Osteoblast (primary cell): ENCODE measurements at places on chromosomes 1 and 21. TPM values are rescaled to one million over a fixed set of nuclear protein-coding genes. Genes with fewer than 3 reads are reported as not detected.

GRCh38 chr21:45248893-45249381 is 38.8 kb downstream of the POFUT2 start:
- peak; percentile 86 for DNase-seq

DNA sequence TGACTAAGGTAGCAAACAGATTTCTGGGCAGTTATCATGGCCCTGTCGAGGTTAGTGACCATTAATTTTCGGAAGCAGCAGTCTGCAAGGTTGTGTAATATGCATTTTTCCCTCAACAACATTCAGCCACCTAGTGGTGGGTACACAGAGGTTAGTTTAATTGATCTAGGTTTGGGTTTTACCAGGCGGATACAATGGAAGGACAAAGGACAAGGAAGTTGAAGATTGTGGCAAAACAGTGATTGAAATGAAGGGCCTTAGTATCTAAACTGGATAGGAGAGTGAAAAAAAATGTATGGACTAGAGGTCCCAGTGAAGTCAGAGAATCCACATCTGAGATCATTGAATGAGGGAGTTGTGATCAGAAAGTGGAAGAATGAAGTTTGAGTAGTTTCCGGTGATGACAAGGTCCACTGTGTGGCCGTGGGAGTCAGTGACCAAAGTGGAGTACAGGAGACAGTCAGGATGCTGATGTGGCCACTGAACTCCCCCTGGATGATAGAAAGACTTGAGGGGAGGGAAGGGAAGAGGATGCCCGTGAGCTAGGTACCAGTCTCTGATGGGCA is 2.8 kb downstream of the ARMH1 start:
- peak; percentile 53 for DNase-seq

- DNase-seq = no peak
Observed at GRCh38 chr1:58459911-58460310, 86.6 kb downstream of the OMA1 start.

- DNase-seq = no peak
Observed at GRCh38 chr1:234517110-234517802, 38.3 kb upstream of the TARBP1 start.

- no peak for DNase-seq
Observed at GRCh38 chr1:211742272-211742671, 66.9 kb upstream of the NEK2 start.

DNA sequence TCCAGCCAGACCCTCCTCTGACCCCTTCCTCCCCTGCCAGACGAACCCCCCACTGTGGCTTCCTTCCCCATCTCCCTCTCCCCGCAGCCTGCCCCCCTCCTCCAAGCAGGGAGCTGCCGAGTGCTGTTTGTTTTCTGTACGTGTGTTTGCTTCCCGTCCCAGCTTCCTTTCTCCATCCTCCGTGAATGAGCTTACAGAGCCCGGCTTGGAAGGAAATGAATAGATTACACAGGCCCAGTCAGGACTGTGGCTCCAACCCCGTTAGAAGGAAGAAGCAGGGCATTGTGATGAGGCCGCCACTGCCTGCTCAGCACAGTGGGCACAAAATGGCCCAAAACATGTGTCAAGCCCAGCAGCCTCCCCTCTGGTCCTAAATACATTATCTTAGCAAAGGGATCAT is 123.2 kb downstream of the IGSF21 start:
- DNase-seq = no peak

DNA sequence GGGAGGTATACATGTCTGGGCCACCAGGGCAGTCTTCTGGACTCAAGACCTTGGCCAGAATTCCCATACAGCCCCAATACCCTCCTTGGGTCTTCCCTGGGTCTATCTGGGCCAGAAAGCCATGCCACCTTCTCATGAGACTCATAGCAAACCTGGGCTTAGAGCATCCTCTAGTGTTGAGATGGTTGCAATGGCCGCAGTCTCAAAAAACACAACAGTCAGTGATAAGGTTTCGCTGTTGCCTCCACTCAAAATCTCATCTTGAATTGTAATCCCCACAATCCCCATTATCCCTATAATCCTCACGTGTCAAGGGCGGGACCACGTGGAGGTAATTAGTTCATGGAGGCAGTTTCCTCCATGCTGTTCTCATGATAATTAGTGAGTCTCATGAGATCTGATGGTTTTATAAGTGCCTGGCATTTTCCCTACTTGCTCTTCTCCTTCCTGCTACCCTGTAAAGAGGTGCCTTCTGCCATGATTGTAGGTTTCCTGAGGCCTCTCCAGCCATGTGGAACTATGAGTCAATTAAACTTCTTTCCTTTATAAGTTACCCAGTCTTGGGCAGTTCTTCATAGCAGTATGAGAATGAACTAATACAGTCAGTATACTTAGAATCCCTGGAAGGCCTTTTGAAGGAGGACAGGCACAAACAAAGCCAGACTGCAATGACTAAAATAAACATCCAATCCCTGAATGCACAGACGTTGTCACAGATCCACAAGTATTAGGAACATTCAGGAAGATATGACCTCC is 77.0 kb downstream of the CTH start:
- no peak for DNase-seq

- no peak for DNase-seq
Observed at GRCh38 chr1:88662723-88663122, 21.4 kb upstream of the PKN2 start.

DNA sequence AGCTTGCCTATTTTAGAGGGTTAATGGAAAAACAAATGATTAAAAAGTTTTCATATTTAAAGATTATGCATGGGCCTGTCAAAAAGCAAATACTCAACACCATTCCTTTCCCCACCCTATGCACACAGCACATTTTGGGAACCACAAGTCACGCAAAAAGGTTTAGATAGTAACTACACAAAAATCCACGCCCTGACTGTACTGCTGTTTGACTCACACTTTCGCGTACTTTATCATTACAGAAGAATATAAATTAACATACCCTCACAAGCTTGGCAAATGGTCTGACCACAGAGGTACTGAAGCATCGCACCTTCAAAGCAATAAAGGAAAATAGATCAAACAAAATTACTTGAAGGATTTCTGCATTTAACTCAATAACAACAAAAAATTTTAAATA is 1.4 kb downstream of the ATP5PO start:
- no peak for DNase-seq

GRCh38 chr1:232274236-232274855 is 355.6 kb downstream of the SIPA1L2 start:
- peak; percentile 61 for DNase-seq

GRCh38 chr1:155609515-155610256 is at the start of gene MSTO1:
Gene MSTO1, plus strand, starts transcription at chr1:155610218. Its CDS starts 31 bp downstream, at chr1:155610249.
- peak; percentile 97 for DNase-seq

The FCRL4 gene
- not detected in 2 replicates for total RNA-seq

The ARHGAP30 gene
- total RNA-seq = under 0.01 TPM in 1 of 2 replicates, not detected in the other

The SPEN gene
- 21.0 and 24.8 TPM in 2 replicates for total RNA-seq

The GPATCH3 gene
- total RNA-seq = 10.3 and 10.9 TPM in 2 replicates

The FASLG gene
- total RNA-seq = not detected in 2 replicates

The RPS8 gene
- total RNA-seq = 1,174 and 1,221 TPM in 2 replicates

The CENPS gene
- 13.6 and 17.4 TPM in 2 replicates for total RNA-seq

The CELSR2 gene
- 1.4 and 1.5 TPM in 2 replicates for total RNA-seq

The PLPP3 gene
- 243 and 286 TPM in 2 replicates for total RNA-seq
